Daoy (cell line): ENCODE measurements at places on chromosomes 12 and 14. TPM values are rescaled to one million over a fixed set of nuclear protein-coding genes. Genes with fewer than 3 reads are reported as not detected.

SLC35F4 gene
- total RNA-seq: not detected in 2 replicates

DNA sequence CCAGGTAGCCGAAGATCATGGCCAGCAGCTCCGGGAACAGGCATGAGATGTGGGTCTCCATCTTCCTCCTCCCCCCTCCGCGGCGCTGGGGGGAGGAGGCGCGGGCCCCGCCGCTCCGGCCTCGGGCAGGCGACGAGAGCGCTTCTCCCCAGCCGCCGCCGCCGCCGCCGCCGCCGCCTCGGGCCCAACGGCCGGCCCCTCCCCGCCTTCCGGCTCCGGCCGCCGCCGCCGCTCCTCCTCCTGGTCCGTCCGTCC is 448 bp downstream of the FBXL14 start:
- peak; percentile 87 for DNase-seq

DNA sequence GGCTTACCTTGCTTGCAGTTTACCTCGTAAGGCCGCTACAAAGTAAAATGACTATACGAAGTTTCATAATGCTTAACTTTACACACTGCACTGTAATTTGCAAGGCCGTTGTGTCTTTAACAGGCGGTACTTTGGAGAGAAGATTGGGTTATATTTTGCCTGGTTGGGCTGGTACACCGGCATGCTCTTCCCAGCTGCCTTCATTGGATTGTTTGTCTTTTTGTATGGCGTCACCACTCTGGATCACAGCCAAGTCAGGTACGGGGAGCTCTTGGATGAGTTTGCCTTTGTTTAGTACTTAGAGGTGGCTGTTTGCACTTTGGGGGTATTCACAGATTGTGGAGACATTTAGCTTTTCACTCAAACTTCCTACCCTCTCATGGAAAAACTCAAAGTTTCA is 167.8 kb downstream of the SLC5A8 start:
- no peak for DNase-seq

DNA sequence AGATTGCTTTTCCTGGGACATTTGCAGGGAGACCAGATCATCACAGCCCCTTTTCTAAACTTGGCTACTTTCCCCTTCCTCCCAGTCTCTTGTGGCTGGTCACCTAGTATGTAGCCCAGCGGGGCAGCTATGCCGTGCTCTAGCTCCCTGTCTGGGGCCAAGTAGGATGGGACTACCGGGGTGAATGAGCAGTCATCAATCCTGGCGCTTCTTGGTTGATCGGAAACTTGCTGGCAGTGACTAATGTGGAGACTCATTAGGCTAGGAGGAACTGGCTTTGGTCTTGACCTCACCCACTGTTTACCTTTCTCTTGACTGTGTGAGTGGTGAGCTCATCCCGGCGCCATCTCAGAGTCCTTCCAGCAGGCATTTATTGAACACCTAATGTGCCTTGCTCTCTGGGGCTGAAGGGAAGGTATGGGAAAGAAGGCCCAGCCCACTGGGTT is 15.9 kb downstream of the PLEKHG3 start:
- peak; percentile 96 for DNase-seq

DNA sequence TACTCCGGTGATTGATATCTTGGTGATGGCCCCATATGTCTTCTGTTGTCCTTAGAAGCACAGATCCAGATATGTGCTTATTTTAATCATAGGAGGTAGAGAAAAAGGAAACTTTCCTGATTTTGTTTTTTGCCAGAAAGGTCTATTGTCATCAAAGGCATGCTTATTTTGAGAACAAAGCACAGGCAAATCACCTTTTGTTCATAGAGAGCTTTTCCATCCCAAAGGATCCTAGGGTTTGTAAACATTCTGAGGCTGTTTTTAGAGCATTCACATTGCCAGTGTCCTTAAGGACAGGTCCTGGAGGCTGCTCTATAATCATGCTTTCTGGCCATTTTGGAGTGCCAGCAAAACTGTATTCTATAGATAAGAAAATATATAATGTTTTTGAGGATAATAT is 148.5 kb upstream of the SEL1L start:
- DNase-seq: no peak

SPTB gene
- 1.3 and 2.2 TPM in 2 replicates for total RNA-seq

C12orf60 gene
- total RNA-seq: 1.5 and 4.5 TPM in 2 replicates

DNA sequence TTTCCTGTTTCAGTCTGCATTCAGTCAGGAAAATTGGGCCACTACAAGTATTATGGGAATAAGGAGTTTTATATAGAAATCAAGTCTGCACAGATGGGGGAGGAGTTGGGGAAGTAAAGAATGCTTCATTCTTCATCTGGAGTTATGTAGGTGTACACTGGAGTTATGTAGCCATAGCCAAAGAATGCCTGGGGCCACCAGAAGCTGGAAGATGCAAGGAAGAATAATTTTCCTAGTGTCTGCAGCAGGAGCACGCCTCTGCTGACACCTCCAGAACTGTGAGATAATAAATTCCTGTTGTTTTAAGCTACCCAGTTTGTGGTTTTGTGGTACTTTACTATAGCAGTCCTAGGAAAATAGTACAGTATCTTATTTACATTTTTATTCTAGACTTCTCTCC is 333.4 kb downstream of the NELL2 start:
- DNase-seq: no peak

GRCh38 chr14:103129301-103130016 is 6.2 kb downstream of the TNFAIP2 start:
- DNase-seq: peak; percentile 87

EID3 gene
- 0.40 and 2.6 TPM in 2 replicates for total RNA-seq

DNA sequence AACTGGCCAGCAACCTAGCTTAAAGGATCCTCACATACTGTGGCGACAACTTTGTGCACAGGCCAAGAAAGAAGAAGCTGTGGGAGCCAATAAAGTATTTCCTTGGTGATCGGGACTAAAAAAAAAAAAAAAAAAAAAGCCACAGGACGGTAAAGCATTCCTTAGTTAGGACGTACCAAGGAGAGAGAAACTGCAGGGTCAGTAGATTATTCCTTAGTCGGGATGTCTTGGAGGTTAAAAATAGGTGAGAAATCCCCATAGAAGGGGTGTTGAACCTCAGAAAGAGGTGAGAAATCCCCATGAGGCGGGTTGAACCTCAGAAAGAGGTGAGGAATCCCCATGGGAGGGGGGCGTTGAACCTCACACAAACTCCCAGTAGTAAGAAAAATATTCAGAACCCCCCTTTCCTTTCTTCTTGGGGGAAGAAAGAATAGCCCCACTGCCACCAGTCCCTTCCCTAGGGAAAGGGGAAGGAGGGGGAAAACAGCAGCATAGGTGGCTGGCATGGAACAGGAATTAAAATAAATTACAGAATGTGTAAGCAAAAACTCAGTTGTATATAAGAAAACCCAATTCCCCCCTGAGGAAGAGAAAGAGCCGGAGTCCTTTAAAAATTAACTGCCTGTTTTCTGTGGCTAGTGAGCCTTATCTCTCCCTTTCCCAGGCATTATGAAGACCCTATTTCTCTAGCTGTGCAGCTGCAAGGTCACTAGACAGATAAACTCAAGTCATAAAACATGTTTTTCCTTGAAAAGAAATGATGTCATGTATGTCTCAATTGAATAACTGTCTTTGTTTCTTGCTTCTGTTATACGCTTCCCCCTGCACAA is 26.8 kb downstream of the KLRK1 start:
- DNase-seq: no peak

DTX1 gene
- total RNA-seq: 0.24 and 2.3 TPM in 2 replicates

GRCh38 chr14:54047645-54048308 is 91.2 kb upstream of the BMP4 start:
- no peak for DNase-seq

RBP5 gene
- total RNA-seq: 0.46 TPM in 1 of 2 replicates, not detected in the other

OR6C2 gene
- total RNA-seq: not detected in 2 replicates

AKAP5 gene
- total RNA-seq: 1.6 and 2.9 TPM in 2 replicates

TMEM30B gene
- not detected in 2 replicates for total RNA-seq

- no peak for DNase-seq
Measured at GRCh38 chr14:69259168-69259526, 811 bp upstream of the GALNT16 start.

GRCh38 chr14:60515511-60516289 is 6.8 kb downstream of the SIX6 start:
- no peak for DNase-seq

DNA sequence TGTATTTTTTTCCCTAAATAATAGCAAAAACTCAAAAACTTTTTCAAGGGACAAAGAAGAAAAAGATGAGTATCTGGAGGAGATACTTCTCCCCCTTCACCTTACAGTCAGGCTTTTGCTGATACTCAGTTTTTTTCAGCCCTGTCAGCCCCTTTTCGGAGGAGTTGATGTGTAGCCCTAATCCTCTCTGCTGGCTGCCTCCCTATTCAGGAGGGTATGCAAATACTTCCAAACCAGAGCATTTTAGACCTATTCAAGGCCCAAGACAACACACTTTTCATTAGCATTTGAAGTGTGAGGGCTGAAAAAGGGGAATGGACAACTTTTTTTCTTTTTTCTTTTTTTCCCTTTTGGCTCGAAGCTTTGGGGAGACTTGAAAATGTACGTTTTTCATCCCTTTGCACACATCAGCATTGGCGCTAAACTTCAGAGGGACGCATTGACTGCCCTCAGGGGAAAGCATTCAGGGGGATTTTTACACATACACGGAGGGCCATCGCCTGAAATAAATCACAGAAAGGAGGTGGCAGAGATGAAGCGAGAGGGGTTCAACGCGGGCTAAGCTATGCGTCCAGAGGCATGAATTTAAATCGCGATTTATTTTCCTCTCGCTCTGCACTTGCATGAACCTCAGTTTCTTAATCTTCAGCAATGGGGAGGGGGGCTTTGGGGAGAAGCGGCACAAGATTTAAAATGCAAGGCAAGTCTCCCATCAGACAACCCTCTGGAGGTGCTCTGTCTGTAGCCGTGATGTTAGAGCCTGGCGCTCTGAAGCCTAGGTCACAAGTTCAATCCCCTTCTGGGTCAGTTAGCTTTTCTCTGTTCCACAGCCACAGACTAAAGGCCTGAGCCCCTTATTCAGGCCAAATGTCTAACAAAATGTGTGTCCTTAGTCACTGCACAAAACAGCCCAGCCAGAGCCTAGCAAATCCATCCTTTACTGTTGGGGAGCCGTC is 86.3 kb downstream of the ASCL1 start:
- no peak for DNase-seq

- no peak for DNase-seq
Measured at GRCh38 chr12:58513301-58513834, 406.9 kb downstream of the LRIG3 start.

C12orf54 gene
- not detected in 2 replicates for total RNA-seq

DNA sequence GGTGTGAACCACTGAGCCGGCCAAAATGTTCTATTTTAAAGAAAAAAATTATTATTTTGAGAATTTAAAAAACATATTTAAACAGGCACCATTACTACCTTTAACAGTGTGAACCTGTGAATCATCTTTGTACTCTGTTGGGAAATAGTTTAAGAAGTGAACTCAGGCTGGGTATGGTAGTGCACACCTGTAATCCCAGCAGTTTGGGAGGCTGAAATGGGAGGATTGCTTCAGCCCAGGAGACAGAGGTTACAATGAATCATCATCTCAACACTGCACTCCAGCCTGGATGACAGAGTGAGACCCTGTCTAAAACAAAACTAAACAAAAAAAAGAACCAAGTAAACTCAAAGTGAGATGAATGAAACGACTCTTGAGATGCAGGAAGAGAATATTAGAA is 3.1 kb upstream of the WDR89 start:
- DNase-seq: no peak

DNA sequence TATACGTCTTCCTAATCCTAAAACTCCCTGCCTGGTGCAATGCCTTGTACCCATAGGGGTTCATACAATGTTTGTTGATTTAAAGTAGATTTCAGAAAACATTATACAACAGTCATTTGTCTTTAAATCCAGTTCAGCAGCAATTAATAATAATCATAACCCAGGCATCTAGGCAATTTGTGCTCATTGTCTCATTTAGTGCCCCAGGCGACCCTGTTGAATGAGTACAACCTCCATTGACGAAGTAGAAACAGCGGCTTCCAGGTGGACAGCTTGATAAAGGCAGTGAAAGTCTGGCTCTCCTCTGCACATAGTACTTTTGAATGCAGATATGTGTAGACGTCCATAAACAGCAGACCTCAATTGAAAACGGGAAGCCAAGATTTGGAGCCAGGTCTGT is 82.9 kb upstream of the CPM start:
- DNase-seq: no peak

GRCh38 chr14:72786378-72787350 is 107.2 kb downstream of the DPF3 start:
- DNase-seq: no peak

NDRG2 gene
- total RNA-seq: 6.3 and 22.7 TPM in 2 replicates

DNA sequence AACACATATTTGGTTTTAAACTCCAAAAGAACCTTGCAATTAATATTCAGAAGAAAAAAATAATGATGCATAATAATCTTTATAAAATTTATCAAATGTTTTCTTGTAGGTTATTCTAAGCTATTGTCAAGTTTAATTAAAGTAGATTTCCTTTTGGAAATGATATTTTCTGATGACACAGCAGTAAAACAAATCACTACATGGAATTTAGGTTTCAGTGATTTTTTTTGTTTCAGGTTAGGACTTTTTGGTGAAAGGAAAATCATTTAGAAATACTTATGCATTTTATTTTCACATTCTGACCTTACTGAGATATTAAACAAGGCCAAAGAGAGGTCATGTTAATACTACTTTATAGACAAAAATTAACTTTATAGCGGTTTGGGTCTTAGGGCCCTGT is 1067.2 kb downstream of the TMTC2 start:
- DNase-seq: no peak

SERPINA1 gene
- total RNA-seq: 26.1 and 30.8 TPM in 2 replicates

DNA sequence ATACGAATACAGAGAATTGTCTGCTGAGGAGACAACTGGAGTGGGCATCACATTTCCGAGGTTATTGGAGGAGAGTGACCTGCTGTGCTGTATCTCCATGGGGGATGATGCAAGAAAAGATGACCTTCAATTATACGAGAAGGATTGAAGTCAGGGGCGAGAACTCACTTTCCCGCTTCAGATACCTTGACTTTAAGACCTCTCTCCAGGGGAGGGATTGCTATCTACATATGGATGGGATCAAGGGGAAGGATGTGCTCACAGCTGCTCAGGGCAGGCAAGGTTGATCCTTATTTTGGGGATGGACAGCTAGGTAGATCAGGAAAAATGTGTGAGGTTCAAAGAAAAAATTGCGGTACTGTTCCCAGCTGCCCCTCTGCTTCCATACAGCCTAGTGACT is 24.4 kb downstream of the NEUROD4 start:
- DNase-seq: no peak

CCDC177 gene
- total RNA-seq: not detected in 2 replicates

- DNase-seq: peak; percentile 42
Measured at GRCh38 chr12:95637471-95638155, 86.3 kb upstream of the USP44 start.

- DNase-seq: no peak
Measured at GRCh38 chr12:120394483-120395367, 25.8 kb upstream of the MSI1 start.

DNA sequence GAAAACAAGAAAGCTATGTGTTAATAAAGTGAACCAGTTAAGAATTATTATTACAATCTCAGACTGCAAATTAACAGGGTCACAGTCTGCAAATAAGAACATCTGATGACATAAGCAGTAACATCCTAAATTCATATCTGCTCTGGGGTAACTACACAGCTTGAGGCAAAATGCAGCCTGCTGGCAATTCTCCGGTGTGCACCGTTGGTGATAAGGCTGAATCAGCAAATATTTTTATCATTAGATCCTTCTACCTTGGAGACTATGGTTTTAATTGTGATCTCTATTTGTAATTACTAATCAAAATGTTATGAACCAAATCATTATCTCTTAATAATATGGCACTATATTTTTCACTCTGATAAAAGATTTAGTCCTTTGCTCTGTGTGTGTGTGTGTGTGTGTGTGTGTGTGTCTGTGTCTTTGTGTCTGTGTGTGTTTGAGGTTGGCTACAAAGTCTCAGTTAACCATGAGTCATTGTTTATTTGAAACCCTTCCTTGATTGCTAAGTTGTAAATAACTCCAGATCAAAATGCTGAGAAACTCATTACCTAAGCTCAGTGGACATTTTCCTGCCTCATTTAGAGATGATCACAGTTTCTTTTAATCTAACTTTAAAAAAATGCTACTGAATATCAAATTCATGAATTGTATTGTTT is 442.6 kb downstream of the GXYLT1 start:
- DNase-seq: no peak
